ENCODE measurements at places on chromosomes 7 and 10.

- no peak for DNase-seq
Measured at GRCh38 chr10:35391153-35391953, 55.0 kb downstream of the CCNY start.

DNA sequence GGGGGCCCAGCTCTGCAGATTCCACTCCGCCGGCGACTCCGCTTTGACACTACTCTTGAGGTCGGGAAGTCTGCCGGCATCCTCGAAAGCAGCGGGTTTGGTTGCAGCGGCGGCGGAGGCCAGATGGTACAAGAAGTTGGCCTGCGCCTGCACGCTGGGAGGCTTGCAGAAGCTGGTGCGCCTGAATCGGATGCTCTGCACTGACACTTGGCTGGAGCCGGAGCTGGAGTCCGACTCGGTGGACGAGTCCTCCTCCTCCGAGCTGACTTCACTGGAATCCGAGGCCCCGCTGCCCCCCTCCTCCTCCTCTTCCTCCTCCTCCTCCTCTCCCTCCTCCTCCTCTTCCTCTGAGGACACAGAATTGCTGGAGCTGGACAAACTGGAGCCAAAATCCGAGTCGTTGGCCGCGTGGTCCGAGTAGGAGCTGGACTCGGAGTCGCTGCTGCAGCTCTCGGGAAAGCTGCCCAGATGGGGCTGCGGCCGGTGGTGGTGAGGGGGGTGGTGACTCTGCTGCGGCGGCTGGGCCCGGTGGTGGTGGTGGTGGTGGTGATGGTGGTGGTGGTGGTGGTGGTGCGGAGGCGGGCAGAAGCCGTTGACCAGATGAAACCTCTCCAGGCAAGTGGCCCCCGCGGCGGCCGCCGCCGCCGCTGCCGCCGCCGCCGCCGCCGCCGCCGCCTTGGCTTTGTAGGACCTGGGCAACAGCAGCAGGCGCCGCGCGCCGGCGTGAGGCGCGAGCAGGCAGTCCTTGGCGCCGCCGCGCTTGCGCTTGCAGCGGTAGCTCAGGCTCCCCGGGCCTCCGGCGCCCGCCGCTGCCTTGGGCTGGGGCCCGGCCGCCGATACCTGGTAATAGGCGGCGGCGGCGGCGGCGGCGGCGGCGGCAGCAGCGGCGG is 9.0 kb downstream of the SKIDA1 start:
- DNase-seq = peak; percentile 88

DNA sequence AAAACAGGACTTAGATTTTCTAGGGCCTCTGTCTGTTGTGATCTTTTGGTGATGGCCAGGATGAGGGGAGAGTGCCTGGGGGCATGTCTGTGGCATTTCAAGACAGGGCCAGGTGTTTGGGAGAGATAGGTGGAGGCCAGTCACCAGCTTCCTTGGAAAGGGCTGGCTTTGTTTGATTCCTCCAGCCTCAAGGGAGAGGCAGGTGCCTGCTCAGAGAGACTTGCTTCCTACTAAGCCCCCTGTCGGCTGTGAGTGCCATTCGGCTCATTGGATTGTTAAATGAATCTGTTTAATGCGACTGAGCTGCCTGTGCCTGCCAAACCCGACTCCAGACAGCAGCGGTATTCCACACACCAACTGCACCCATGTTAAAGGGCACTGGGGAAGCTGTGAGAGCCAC is 304.1 kb upstream of the COBL start:
- no peak for DNase-seq

GRCh38 chr10:19930936-19931893 is 115.0 kb downstream of the PLXDC2 start:
- DNase-seq = no peak

DNA sequence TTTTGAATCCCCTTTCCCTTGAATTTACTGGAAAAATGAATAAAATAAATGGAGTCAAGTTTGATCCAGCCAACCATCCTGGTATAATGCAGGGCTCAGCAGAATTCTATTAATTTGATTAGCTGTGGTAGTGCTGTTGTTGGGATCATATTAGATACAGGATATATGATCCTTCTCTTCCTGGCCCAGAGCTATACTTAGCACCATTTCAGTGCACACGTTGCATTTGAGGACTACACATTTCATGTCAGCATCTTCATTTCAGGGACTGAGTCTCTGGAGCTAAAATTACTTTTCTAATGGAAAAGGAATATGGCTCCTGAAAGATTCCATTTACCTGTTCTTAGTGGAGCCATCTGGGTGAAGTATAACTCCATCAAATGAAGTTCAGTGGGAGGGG is 240.3 kb downstream of the BMPER start:
- DNase-seq = no peak
